Activated T-cell treated with anti-CD3 and anti-CD28 coated beads, Interleukin-2, amount 50 U/mL, for 48 hours (primary cell): ENCODE measurements at places on chromosomes 3 and 15.

DNA sequence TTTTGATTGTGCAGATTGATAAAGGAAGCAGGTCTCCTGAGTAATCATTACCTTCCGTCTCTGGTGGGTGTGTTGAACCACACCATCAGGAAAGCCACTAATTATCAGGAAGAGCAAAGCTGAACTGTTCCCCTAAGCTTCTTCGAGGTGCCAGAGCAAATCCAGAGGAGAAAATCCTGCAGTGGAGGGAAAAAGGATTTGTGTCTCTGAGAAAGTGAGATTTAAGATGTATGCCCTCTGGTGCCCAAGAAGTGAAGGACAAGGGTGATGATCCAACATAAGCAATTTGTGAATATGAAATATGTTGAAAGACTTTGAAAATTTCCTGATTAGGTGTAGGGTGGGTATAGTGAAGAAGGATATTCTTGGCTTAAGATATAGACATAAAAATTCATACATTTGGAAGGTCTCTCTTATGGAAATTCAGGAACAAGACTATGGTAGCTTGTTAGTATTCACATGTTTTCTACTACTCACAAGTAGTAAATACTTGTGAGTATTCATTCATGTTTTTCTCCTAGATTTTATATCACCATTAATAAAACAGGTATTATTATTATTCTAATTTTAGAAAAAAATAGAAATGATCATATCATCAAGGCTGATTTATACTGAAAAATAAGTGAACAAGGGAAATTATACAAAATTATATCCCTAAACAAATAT is 34.8 kb downstream of the COMMD2 start:
- DNase-seq, result peak; percentile 35

GRCh38 chr15:39921274-39921638 is 1.2 kb upstream of the GPR176 start:
- no peak for DNase-seq

GRCh38 chr15:70164910-70165715 is 67.4 kb upstream of the TLE3 start:
- no peak for DNase-seq

DNA sequence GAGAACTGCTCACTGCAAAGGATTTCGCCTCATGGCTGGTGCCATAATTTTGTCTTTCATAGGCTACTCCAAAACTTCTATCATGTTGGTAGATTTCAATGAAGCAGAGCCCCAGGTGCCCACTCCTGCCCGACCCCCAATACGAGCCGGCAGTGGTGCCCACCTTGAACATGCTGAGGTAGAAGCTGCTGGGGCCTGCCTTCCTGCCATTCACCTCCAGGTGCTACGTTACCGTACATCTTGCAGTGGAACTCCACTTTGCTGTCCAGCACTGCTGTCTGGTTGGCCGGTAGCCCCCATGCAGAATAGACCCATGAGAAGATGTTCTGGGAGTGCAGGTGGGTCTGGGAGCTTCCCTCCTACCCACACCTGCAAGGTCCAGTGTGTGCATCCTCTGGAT is 502.8 kb upstream of the TBL1XR1 start:
- DNase-seq, result no peak

- peak; percentile 49 for DNase-seq
Observed at GRCh38 chr3:18657858-18658820, 233.0 kb upstream of the SATB1 start.

DNA sequence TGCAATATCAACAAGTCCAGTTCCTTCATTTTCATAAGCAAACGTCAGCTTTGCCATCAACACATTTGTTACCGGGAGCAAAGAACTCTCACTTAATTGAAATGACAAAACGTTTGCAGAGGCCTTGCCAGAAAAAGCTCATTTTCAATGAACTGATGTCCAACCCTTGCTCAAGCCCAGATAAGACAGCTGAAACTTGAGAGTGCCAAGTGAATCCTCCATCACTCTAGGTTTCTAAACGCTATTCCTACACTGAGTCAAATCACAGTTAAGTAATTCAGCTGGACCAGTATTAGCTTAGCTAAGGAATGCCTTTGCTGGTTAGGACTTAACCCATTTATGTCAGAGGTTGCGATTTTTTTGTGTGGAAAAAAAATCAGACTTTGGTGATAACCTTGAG is 11.5 kb downstream of the CHSY1 start:
- no peak for DNase-seq

GRCh38 chr3:99981138-99981537 is 133.2 kb downstream of the FILIP1L start:
- no peak for DNase-seq
